ENCODE measurements at places on chromosomes 16 and 17.

GRCh38 chr17:49548506-49549310, 27.0 kb upstream of the NXPH3 start:
- no peak for DNase-seq

- no peak for DNase-seq
Measured at GRCh38 chr16:86740906-86741799, 162.8 kb downstream of the FOXL1 start.

- DNase-seq: no peak
Measured at GRCh38 chr17:38562903-38563302, 42.8 kb downstream of the SRCIN1 start.

DNA sequence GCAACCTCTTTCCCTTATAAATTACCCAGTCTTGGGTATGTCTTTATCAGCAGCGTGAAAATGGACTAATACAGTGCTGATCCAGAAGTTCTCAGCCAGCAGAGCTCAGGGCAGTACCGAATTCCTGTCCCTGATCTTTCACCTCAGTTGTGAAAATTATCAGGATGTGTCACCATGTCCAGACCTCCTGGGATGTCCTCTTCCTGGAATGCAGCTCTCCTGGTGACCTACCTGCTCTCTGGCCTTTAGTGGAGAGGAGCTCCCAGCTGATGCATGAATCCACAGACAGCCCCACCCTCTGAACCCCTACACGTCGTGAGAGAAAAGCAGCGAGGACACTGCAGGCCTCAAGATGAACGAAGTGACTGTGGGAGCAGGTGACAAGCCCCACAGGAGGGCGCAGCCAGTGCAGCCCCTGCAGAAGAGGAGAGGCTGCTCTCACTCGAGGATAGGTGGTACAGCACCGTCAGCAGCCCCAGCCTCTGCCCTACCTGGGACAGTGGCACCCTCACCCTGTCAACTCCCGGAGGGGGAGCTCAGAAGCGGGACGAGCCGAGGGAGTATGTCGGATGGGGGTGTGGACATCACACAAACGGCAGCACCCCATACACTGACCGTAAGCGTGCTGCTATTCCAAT, 22.0 kb upstream of the C16orf95 start:
- no peak for DNase-seq

- no peak for DNase-seq
Measured at GRCh38 chr16:54933281-54934011, 2.8 kb downstream of the IRX5 start.

GRCh38 chr16:11296706-11297491, 15.8 kb upstream of the PRM1 start:
- no peak for DNase-seq

- no peak for DNase-seq
Measured at GRCh38 chr17:32015245-32016013, 8.2 kb downstream of the LRRC37B start.

DNA sequence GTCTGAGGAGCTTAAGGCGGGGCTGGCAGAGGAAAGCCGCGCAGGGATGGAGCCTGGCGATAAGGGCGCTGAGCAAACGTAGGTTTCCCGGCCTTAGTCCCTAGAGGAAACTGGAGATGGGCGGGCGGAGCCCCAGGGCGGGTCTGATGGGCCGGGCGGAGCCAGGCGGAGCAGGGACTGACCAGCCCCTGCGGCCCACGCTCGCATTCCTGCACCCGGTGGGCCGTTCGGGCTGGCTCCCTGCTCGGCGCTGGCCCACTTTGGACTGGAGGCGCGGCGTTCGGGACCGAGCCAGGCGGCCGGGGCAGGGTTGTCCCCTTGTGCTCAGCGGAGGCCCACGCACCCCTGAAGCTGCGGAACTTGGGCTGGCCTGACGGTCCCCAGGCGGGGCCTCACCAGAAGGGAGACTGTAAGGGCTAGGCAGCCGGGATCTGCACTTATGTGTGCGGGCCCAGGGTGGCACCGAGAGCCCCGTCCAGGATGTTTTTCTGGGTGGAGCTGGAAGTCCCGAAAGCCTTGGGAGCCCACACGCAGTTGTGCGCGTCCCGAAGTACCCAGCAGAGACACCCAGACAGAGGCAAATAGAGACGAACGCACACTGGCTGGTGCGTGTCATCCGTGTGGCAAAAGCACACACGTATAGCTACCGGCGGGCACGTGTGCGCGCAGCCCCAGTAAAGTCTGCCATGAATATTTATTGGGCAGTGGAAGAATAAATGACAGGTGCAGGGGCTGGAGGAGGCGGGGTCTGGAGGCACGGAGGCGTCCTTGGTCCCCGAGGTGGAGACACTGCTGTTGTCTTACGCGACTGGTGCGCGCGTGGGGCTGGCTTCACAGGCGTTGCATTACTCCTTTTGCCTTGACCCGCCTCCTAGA, 1.4 kb downstream of the PYDC1 start:
- no peak for DNase-seq

DNA sequence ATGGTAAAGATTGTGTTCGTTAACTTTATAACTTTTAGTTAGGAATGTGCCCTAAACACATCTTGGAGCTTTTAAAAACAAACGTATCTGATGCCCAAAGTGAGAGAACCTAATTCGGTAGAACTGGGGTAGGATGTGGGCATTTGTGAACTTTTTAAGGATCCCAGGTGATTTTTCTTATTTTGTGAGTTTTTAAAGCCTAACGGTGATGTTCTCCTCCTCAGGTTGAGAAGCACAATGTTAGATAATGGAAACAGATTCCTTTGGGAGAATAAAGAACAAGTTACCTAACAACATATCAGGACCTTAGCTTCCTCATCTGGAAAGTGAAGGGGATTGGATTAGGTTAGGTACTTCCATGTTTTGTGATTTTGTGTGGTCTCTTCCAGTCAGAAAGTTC, 687 bp downstream of the SAP30BP start:
- no peak for DNase-seq

DNA sequence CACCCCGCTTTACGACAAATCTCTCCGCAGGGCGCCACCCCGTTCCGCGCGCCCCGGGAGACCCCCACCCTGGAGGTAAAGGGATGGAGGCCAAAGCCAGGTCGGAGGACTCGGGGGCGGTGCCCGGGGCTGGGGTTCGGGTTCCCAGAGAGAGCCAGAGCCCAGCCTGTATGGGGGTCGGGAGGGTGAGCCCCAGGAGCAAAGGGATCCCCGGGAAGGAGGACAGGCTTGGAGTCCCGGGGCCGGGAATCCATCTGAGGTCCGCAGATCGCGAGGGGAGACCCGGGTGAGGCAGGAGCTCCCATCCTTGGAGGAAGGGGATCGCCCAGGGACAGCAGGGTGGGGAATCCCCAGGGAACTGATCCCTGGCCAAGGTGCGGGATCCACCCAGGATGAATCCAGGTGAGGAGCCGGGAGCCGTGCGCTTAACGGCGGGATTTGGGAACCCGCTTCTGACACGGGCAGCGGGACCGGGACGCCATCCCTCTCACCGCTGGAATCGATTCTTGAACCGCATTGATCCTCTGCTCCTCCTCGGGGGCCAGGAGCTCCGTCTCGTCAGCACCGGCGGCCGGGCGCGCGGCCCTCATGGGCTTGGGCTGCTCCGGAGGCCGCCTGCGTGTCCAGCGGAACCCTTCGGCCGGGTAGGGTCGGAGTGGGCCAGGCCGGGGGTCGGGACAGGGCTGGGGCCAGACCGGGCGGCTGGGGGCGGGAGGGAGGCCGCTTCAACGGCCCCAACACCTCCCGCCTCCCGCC, at the start of gene MMD:
TSS of gene MMD (minus strand) at position 657 of the 756 bp plus-strand sequence. CDS start at position 517, 140 bp downstream.
- DNase-seq: peak; percentile 20

GRCh38 chr16:2008009-2008526, 1.6 kb downstream of the ZNF598 start:
- DNase-seq: no peak

GRCh38 chr16:47196457-47196856, 52.7 kb upstream of the NETO2 start:
- no peak for DNase-seq

DNA sequence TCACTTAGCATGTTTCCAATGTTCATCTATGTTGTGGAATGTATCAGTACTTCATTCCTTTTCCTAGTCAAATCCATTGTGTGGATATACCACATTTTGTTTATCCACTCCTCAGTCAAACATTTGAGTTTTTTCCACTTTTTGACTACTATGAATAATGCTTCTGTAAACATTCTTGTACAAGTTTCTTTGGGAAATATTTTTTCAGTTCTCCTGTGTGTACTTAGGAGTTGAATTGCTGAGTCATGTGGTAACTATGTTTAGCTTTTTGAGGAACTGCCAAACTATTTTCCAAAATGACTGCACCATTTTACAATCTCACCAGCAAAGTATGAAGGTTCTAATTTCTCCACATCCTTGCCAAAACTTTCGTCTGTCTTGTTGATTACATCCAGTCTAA, 223.7 kb upstream of the AXIN2 start:
- DNase-seq: no peak

- DNase-seq: peak; percentile 21
Measured at GRCh38 chr17:66652840-66653507, 181.9 kb upstream of the CACNG5 start.
